ENCODE measurements at places on chromosomes 2 and 18. TPM values are rescaled to one million over a fixed set of nuclear protein-coding genes. Genes with fewer than 3 reads are reported as not detected.

Gene HSPD1
- 364 TPM for total RNA-seq

Gene BCL2
- total RNA-seq, result 2.9 TPM

Gene EVX2
- total RNA-seq, result not detected

Gene RNF125
- total RNA-seq, result 0.29 TPM

Gene COL3A1
- 70.4 TPM for total RNA-seq

Gene DUSP19
- total RNA-seq, result 1.7 TPM

Gene TMEFF2
- 5.0 TPM for total RNA-seq

Gene ECEL1
- total RNA-seq, result not detected

Gene GCKR
- not detected for total RNA-seq

Measured in H4 (cell line).